ENCODE measurements at places on chromosomes 16 and 17.

DNA sequence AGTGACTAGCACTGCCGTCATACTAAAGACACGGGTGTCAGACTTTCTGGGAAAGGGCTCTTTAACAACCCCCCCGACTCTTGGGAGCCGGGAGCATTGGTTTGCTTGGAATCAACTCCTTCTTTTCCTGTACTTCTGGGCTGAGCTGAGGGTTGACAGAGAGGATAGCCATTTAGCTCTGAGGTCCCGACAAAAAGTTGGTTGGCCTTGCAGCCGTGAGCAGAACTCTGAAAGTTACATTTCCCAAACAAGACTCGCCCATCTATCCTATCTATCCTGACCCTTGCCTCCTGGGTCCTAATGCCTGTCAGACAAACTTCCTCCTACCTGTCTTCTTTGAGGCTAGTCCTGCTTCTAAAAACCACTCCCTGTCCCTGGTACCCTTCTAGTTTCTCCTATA, 460.8 kb upstream of the TOM1L1 start:
- DNase-seq, result no peak

DNA sequence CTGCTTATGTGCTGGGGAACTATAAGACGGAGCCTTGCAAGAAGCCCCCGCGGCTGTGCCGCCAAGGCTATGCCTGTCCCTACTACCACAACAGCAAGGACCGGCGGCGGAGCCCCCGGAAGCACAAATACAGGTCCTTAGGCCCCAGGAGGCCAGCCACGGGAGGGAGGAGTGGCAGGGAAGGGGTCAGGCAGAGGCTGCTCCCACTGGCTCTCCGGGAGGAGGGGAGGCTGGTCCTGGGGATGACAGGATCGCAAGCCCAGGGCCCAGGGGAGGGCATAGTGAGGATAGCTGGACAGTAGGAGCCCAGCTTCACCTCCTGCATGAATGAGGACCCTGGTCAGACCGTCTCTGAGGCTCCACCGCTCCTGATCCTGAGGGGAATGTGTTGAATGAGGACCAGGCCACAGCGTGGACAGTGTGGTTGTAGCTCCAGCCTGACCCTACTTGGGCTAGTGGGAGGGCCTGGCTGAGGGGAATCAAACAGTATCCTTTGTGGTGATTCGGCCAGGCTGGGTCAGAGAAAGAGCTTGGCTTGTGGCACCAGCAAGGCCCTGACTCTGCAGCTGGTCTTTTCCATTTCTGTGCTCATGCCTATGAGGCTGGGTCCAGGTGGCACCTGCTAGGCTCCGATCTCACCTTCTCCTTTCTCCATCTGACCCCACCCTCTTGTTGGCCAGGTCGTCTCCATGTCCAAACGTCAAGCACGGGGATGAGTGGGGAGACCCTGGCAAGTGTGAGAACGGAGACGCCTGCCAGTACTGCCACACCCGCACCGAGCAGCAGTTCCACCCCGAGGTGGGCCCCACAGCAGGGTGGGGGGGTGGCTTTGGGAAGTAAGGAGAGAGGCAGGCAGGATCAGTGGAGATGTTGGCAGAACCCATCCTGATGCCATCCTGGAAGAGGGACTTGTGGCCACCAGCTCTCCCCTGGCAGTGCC, 28.7 kb downstream of the UNK start:
- DNase-seq, result no peak

DNA sequence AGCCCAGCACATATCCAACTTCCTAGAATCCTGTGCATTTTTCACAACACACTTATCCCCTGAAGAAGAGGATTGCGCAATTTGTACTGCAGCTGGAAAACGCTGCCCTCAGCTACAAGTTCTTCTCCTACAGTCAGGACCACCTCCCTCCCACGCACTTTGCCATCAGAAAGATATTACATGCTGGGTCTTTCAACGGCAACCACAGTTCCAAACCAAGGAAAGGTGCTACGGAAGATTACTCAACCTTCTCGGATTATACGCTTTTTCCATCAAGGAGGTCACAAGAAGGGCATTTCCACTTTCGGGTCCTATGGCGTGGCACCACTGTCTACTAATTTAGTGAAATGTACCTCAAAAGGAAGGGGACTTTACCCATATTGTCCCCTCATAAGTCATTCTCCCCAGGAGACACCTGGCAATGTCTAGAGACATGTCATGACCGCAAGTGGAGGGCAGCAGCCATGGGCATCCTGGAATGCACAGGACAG, 35.2 kb downstream of the USP7 start:
- no peak for DNase-seq

- DNase-seq, result no peak
These were observed 65.2 kb downstream of the KSR1 start for GRCh38 chr17:27521281-27522027.

DNA sequence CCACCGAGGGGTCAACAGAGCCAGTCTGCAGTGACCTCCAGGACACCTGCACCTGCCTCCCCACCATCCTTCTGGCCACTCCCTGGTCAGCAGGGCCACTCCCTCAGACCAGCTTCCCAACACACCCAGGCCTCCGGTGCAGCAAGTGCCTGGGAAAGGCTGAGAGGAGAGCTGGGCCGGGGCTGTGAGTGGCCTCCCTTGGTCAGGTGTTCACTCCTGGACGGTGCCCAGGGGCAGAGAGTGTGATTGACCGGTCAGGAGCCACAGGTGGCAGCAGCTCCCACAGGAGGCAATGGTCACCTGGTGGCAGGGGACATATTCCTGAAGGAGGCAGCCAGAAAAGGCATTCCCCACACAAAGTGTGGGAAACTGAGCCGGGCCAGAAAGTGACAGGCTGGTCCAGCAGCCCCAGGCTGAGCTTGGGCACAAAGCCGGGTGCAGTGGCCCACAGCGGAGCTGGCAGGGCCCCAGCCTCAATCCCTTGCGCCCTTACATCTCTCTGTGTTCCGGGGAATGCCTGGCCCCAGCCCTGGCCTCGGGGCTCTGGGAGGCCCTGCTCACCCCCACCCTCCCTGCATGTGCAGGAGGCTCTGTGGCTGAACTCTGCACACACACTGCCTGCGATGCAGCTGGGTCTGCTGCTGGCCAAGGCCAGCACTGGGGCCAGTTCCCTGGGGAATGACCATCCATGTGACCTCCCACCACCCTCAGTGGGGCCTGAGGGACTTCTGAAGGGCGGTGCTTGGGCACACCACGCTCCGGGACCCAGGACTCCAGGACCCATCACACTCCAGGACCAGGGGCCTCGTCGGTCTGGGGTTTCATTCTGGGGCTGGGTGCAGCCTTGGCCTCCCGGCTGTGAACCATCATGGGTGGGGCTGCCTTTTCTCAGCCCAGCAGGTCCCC, 1.2 kb upstream of the C17orf99 start:
- DNase-seq, result no peak

Data from NCI-H1092 (cell line).